ENCODE measurements at places on chromosomes 11 and 22.

DNA sequence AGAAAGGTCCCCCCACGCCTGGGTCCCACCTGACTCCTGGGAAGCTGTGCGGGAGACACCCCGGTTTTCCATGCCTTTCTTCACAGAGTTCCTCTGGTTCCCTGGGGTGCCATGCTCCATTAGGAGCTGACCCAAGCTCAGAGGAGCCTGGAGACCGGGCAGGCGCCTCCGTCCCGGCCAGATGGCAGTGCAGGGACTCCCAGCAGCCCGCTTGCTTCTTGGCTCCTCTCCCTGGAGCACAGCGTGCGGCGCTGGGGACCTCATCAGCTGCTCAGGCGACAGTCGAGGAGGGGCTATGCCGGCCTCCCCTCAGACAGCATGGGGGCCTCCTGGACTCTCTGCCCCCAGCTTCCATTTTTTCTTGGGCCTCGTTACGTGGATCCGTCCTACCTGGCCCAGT, 13.1 kb upstream of the TTLL12 start:
- DNase-seq: no peak

GRCh38 chr11:94786264-94787126, 18.3 kb downstream of the AMOTL1 start:
- DNase-seq: peak; percentile 54

DNA sequence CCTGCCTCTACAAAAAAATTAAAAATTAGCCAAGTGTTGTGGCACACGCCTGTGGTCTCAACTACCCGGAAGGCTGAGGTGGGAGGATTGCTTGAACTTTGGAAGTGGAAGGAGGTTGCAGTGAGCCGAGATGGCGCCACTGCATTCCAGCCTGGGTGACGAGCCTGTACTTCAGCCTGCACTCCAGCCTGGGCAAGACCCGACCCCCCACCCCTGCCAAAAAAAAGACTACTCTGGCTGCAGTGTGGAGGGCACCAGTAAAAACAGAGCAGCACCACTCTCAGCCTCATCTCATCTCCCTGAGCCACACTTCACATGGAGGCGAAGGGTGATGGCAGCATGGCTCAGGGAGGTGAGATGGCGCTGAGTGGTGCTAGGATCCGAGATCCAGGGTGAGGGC, 50.3 kb upstream of the THY1 start:
- no peak for DNase-seq

DNA sequence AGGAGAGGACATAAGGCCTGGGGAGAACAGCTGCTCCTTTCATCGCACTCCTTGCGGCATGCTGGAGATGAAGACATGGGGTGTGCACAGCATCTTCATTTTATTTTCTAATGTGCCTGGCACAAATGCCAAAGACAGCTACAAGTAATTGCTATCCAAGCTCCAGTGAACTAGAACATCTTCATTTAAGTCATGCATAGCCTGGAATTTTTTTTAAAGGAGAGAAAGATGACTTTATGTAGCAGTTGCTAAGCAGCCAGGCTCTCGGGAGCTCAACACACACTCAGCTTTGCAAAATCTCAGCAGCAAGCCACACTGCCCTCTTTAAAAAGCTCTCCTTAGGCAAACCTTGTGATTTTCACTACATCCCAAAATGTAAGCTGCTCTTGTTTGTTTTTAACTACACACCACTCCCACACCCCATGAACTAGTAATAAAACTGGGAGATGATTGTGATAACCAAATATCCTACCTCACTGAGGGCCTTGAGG, 164.5 kb upstream of the POU2AF2 start:
- no peak for DNase-seq

DNA sequence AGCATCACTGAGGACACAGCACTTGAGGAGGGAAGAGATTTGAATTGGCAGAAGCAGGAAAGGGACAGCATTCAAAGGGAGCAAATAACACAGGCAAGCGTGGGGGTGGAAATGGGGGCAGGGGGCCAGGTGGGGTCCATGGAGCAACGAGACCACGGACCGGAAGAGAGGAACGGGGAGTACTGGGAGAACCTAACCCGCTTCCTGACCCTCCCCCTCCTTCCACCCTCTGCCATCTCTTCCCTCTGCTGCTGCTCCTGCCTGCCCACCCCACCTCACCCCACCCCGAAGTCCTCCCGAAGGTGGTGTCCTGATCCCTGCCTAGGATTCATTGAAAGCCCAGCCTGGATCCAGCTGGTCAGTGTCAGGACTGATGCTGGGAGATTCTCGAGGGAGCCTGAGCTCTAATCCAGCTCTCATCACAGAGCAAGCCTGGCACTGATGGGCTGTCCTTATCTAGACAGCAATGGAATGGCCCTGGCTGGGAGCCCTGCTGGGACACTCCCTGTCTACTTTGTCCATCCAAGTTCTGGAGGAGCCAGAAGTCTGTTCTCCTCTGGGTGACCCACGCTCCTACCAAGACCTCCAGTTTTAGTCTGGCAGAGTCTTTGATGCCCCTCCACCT, 105.0 kb downstream of the TRIM29 start:
- DNase-seq: no peak

GRCh38 chr11:43504316-43504950, 145.7 kb downstream of the TTC17 start:
- peak; percentile 6 for DNase-seq

- DNase-seq: no peak
These were observed 745 bp upstream of the ZBTB44 start for GRCh38 chr11:130315354-130315970.

DNA sequence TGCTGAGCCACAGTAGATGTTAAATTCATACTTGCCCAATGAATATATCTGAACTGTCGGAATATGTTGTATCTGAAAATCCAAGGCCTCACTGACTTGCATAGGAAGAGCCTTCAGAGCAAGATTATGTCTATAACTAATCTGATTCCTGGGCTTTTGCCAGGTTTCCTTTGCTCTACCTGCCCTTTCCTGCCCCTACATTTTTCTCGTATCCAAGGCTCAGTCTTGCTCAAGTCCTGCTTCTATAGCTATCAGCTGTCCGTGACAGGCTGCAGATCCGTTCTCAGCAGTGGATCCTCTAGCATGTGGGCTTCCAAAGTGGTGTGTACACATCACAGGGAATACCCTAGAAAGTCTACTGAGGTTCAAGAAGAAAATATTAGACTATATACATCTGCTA, 18.8 kb upstream of the USP47 start:
- DNase-seq: no peak

- DNase-seq: no peak
These were observed 27.2 kb upstream of the TTC28 start for GRCh38 chr22:28706845-28707244.

DNA sequence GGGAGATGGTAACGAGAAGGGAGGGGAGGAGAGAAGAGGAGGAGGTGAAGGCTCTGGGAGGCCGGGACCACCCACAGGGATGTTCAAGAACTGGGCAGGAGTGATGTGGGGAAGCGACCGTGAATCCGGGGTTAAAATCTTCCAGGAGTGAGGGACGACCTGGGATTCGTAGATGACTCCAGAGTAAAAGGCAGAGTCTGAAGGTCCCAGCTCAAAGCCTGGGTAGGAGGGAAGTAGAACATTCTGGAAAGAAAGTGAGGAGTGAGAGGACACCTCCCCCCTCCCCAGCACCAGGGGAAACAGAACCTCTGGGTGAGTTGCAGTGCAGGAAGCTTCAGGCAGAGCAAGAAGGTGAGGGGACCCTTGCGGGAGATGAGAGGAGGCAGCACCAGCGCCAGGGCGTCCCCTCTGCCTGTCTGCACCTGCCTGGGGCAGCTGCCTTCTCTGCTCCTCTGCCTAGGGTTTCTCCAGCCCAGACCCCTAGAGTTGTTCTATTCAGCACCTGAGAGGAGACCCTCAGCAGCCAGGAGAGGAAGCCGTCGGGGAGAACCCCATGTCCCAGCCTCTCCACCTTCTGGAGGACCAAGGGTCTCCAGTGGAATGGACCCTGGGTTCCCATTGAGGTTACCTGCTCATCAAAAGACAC, 49.7 kb downstream of the LINC01488 start:
- no peak for DNase-seq

- peak; percentile 55 for DNase-seq
These were observed 73.2 kb downstream of the FAT3 start for GRCh38 chr11:92297567-92298553.

- no peak for DNase-seq
These were observed 54.6 kb downstream of the PLEKHA7 start for GRCh38 chr11:16959602-16960001.

GRCh38 chr22:35719212-35719875, 1.7 kb downstream of the APOL5 start:
- DNase-seq: no peak

GRCh38 chr11:117908959-117909610, 20.1 kb downstream of the TMPRSS13 start:
- no peak for DNase-seq

- peak; percentile 83 for DNase-seq
These were observed 28.9 kb downstream of the CLMP start for GRCh38 chr11:123166071-123166559.

DNA sequence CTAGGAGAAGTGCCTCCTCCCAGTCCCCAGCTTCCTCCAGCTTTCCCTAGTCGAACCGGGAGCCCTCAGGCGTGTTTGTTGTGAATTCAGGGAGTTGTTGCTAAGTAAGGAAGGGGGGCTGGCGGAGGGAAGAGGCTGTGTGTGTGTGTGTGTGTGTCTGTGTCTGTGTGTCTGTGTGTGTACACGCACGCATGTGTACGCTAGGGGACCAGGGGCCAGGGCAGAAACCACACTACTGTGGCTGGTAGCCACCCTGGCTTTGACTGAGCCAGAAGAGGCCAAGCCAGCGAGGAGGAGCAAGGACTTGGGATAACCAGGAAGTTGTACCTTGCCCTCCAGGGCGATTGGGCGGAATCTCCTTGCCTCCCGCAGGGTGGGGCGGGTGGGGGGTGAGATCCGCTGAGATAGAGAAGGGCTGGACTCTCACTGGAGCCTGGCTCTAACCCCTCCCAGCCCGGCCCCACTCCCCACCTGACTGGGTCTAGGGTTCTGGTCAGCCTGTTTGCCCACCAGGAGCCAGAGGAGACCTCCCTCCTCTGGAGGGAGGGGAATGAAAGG, 7.5 kb downstream of the BCL9L start:
- DNase-seq: peak; percentile 93

DNA sequence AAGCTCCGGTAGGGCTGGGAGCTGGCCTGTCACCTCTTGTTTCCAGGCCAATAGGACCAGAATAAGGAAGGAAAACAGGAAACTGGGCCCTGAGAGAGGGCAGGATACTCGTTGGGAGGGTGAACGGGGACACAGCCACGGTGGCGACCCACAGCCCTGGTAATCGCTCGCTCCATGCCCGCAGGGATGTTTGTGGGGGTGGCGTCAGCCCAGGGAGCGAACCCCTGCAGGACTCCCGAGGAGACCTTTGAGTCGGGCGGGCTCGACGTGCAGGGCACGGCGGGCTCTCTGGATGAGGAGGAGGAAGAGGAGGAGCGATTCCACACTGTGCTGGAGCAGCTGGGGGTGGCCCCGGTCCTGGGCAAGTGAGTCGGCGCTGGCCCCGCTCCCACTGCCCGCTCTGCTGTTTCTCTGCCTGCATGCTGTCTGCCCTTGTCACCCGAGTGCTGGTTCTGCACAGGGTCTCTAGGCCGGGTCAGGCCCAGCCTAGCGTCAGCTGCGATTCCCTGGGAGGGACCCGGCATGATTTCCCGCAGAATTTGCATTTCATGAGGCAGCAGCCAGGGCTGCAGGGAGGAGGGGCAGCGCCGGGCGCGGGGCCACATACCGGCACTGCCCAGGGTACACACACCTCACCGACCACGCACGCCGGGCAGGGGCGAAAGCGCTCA, 1.6 kb downstream of the CRACR2B start:
- DNase-seq: peak; percentile 29

DNA sequence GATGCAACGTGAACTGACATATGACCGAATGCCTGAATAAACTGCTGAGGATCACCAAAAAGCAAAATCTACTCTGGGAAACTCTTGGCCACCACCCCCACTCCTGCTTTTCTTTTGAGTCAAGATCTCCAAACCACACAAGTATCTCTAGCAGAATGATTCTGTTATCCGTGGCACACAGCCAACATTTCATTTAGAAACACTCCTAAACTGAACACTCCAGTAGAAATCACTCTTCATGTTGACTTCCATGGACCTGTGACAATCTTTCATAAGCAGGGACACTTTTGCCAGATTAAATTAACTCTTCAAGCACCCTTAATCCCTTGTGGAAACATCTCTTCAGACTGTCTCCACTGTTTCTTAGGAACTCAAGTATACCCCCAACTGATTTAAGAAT, 44.4 kb downstream of the VSIG10L2 start:
- DNase-seq: peak; percentile 89

- no peak for DNase-seq
These were observed 17.8 kb upstream of the KCTD14 start for GRCh38 chr11:78040691-78041379.

DNA sequence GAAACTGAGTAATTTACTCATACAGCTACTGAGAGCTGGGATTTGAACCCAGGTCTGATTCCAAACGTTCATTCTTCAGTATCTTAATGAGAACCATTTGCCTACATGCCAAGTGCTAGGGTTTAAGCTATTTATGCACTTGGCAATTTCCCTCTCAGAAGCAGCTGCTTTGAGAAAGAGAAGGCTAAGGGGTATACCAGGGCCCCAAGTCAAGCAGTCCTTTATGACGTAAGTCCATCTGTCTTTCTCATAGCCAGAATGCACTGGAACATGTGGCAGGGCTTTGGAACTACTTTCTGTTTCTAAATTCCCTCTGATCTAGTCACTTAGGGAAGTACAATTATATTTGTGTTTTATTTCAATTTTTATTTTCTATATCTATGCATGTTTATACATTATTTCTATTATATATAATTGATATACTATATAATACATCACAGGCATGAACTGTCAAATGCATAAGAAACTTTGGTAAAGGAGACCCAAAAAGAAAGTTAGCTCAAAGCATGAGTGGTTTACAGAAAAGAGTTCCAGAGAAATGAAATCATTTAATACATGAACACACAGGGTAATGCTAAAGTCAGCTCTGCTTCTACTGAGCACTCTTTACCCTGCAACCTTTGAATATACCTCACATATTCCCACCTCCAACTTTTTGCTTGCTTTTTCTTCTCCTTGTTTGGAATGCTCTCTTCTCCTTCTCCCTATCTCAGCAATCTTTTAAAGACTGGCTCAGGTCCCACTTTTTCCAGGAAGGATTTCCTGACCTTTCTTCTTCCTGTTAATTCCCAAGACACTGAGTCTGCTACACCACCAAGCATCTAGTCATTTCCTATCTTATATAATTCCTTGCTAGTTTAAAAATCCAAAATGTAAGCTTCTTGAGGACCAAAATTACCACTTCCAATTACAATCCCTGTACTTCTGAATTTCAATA, 80.5 kb upstream of the GDPD4 start:
- peak; percentile 36 for DNase-seq

- peak; percentile 45 for DNase-seq
These were observed 55.3 kb upstream of the ALKBH3 start for GRCh38 chr11:43825217-43825816.

- DNase-seq: peak; percentile 91
These were observed 276.9 kb downstream of the FAM76B start for GRCh38 chr11:95512682-95513081.

- no peak for DNase-seq
These were observed 3.8 kb upstream of the MMP7 start for GRCh38 chr11:102534261-102534872.
